CD8-positive, alpha-beta memory T cell (primary cell): ENCODE measurements at places on chromosomes 5 and 9. TPM values are rescaled to one million over a fixed set of nuclear protein-coding genes. Genes with fewer than 3 reads are reported as not detected.

- DNase-seq: no peak
Observed at GRCh38 chr5:130286971-130287370, 382.7 kb downstream of the CHSY3 start.

- peak; percentile 24 for DNase-seq
Observed at GRCh38 chr5:138077064-138077696, 6.7 kb upstream of the WNT8A start.

GRCh38 chr9:128118971-128119665, 8.4 kb downstream of the PTGES2 start:
- DNase-seq: no peak

GRCh38 chr5:44603496-44604272, 205.1 kb upstream of the MRPS30 start:
- no peak for DNase-seq

- DNase-seq: no peak
Observed at GRCh38 chr5:150065346-150065745, 21.0 kb downstream of the CSF1R start.

GRCh38 chr5:146043722-146044121, 61.7 kb downstream of the PLAC8L1 start:
- DNase-seq: no peak

- DNase-seq: peak; percentile 88
Observed at GRCh38 chr5:67165526-67166459, 30.8 kb downstream of the CD180 start.

DNA sequence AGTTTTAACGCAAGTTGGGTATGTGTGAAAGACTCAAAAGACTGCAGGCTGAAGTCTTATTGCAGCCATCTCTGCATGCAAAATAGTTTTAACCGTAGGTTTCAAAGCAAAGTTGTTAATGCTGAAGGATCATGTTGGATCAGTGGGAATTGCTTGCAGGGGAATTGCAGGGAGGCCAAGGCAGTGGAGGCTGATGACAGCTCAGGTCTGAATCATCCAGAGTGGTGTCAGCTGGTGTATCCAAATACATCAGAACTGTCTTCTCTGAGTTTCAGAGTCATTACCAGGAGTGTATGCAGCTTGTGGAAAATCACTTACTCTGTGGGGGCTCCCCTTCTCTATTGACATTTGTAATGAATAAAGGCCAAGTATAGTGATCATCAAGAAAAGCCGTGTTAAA, 435.7 kb downstream of the SH3GL2 start:
- no peak for DNase-seq

GRCh38 chr9:131695836-131696460, 43.9 kb downstream of the RAPGEF1 start:
- DNase-seq: no peak

GRCh38 chr5:15897656-15898055, 281.9 kb downstream of the MARCHF11 start:
- no peak for DNase-seq

DNA sequence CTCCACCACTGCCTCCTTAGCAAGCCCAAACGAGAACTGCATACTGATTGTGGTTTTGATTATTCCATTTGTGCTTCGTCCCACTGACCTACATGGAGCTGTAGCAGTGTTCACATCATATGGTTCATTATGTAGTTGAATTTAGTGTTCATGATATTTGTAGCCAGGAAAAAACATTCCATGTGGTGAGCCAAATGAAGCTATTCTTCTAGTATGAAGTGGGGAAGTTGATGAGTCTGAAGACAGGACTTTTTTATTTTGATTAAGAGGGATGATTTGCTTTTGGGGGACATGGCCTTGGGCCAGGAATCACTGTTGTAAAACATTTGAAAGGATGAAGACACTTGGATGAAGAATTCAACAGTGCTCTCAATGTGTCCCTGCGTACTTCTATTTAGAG, 192.9 kb upstream of the SLC27A6 start:
- DNase-seq: no peak

DNA sequence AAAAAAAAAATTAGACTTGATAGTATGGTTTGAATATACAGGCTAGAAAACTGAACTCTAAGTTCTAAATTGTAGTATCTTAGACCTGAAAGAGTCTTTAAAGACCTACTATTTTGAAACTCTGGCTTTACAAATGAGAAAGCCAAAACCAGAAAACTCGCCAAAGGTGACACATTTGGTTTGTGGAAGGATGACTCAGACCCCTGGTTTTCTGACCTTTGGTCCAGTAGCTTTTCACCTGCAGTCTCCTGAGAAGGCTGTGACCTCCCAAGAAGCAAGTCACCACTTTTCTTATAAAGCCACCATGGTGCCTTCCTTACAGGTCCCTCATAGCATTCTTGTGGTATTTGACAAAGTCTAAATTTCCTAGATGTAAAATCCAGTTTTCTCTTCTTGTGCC, 102.1 kb upstream of the CEP78 start:
- DNase-seq: no peak

DNA sequence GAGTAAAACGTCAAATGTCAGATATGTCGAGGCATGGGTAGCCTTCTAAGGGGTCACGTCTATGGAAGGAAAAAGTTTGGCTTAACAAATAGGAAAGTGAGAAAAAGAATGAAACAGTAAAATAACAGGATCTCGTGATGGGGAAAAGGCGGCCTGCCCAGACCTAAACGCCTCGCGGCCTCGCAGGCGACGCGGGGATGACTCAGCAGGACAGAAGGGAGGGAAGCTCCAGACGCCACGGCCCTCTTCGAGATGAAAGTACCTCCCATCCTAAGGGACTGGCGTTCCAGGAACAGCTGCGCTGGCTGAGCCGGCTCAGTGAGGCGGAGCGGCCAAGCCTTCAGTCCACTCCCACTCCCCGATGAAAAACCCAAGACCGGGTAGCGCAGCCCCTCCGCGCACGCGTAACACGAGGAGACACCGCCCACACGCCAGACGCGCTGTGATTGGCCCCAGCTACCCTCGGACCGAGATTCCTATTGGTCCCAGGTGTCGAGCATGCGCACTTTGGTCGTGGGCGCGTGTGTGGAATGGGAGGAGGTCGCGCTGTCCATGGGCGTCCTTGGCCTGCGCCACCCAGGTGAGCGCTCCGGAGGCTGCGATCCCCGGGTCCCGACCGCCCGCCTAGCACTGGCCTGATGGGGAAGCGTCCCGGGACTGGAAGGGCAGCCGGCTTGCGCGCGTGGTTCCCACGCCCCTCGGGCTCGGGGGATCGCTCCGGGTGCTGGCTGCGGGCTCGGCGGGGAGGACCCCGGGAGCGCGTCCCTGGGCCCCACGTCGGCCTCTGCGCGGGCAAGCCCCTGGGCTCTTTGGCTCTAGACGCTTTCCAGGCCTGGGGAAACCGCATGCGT, 588.5 kb downstream of the MTRR start:
- peak; percentile 89 for DNase-seq

GRCh38 chr9:38401994-38402393, 9.5 kb downstream of the ALDH1B1 start:
- DNase-seq: no peak

GRCh38 chr5:53928641-53929040, 368.2 kb downstream of the NDUFS4 start:
- no peak for DNase-seq

GRCh38 chr9:91844190-91844589, 105.8 kb downstream of the ROR2 start:
- DNase-seq: no peak

GRCh38 chr9:132283165-132283564, 71.6 kb downstream of the SETX start:
- DNase-seq: no peak

GRCh38 chr9:37917313-37917731, 13.4 kb upstream of the SLC25A51 start:
- DNase-seq: peak; percentile 26

DNA sequence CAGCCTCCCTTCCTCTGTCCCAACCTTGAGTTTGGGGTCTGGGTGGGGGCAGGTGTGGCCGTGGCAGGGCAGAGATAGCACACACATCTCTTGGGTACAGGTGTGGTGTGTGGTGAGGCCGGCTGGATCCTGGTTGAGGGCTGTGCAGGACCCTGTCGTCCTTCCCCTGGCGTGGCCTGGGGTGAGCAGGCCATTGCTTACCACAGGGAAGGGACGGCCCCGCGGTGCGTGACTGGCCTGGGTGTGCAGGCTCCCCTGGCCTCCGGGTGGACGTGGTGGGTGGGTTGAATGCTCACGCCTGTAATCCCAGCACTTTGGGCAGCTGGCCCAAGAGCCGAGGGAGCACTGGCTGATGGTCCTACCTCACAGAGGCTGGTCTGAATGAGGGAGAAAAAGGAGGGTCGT, 1.2 kb downstream of the ARRDC1 start:
- no peak for DNase-seq

- DNase-seq: no peak
Observed at GRCh38 chr5:159003045-159004030, 96.4 kb downstream of the EBF1 start.

DNA sequence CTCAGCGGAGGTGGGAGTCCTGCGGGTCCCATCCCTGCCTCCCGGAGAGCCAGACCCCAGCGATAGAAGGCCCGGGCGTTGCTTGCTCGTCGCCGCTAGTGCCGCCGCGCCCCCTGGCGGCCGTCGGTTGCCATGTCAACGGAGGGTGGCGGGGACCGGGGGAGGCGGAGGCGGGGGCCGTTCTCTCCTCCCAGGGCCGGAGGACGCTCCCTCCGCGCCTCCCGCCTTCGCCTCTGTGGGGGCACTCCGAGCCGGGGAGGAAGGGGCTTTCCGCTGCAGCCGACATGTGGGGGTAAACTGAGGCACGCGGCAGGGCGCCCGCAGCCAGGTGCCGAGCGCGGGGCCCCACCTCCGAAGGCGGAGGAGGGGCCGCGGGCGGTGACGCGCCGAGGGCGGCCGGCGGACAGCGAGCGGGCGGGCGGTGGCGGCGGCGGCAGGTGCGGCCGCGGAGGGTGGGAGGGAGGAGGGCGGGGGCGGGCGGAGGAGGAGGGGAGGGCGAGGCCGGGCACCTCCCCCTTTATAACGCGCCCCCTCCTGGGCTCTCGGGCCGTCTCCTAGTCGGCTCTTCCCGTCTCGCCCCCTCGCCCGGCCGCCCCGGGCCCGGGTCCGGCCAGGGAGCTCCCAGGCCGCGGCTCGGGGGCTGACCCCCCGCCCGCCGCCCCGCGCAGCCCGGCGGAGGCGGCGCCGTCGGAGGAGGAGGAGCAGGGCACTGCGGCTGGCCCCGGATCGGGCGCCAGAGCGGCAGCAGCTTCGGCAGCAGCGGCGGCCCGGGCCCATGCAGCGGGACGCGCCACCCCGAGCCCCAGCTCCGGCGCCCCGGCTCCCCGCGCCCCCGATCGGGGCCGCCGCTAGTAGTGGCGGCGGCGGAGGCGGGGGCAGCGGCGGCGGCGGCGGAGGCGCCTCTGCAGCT, 556 bp upstream of the CDK9 start:
- DNase-seq: peak; percentile 91

DNA sequence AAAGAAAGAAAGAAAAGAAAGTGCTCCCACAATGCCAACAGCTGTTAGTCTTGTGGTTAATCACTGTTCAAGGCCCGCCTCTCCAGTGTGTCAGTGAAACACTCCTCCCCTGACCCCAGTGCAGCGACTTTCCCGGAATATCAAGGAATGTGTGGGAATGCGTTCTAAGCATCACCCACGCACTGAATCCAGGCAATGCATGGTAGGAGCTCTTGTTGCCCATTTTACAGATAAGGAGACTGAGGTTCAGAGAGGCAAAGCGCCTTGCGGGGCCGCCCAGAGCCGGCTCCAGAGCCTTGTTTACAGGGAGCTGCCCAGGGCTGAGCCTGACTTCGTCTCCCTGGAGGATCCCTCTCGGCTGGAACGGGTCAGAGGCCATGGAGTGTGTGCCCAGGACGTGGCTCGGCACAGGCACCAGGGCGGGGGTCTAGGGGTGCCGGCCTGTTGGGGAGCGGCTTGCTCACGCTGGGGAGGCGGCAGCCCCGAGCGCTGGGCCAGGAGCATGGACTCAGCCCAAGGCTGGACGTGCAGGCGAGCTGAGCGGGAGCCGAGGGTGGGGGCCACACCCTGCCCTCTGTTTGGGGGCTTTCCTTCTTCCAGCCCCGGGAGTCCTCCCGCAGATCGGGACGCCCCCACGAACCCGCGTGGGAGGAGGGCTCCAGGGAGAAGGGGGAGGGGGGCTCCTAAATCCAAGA, 823 bp downstream of the ST6GALNAC6 start:
- peak; percentile 31 for DNase-seq

FOXI1 gene
- total RNA-seq: not detected

TYRP1 gene
- not detected for total RNA-seq

ACOT12 gene
- total RNA-seq: not detected

CAMK2A gene
- not detected for total RNA-seq

PRRC1 gene
- total RNA-seq: 32.4 TPM

NKD2 gene
- total RNA-seq: 0.48 TPM

S100Z gene
- total RNA-seq: not detected

DPM2 gene
- 75.5 TPM for total RNA-seq

PRSS3 gene
- total RNA-seq: 0.84 TPM

NRARP gene
- total RNA-seq: 1.9 TPM
